Activated CD4-positive, alpha-beta T cell treated with anti-CD3 and anti-CD28 coated beads, Interleukin-2, amount 50 U/mL, for 24 hours (primary cell): ENCODE measurements at places on chromosomes 12 and 14.

GRCh38 chr14:104600141-104600643 is 4.4 kb downstream of the TMEM179 start:
- no peak for DNase-seq

DNA sequence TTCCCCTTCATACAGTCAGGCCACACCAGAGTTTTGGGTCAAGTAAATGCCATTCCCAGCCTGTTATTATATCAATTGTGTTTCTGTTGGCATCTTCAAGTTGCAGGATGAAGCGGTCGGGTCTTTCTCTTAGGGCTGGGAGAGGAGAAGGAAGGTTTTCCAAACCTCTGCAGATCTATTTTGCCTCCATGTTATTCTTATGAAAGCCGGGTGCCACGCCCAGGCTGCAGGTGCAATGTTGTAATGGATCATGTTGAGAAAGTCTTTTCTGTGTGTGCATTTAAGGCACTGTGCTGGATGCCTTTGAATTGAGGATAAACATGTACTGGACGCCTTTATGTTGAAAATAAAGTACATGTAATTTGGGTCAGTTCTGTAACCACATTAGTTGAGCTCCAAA is 164.4 kb upstream of the HIF1A start:
- no peak for DNase-seq

- DNase-seq, result no peak
These were observed 11.7 kb upstream of the KRT73 start for GRCh38 chr12:52630008-52630500.

- DNase-seq, result no peak
These were observed 24.2 kb downstream of the DPF3 start for GRCh38 chr14:72869407-72870329.

DNA sequence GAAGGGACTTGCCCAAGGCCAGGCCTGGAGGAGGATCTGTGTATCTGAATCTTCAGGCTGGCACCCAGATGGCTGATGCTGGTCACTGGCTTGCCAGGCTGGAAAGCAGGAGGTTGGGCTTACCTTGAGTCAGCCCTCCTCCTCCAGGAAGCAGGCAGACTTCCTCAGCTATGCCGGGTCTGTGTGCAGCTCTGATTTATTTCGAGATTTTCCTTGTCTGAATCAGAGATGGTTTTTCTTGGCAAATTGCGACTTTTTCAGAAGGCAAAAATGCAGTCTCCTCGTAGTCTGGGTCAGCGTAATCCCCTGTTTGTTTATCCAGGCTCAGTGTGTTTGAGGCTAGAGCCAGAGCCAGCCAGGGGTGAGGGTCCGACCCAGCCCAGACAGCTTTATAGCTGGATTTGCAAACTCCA is 48.9 kb downstream of the SMOC1 start:
- DNase-seq, result no peak

- no peak for DNase-seq
These were observed 2.5 kb downstream of the PTPN6 start for GRCh38 chr12:6953442-6954315.

GRCh38 chr12:101942250-101942605 is 64.8 kb downstream of the DRAM1 start:
- DNase-seq, result no peak

DNA sequence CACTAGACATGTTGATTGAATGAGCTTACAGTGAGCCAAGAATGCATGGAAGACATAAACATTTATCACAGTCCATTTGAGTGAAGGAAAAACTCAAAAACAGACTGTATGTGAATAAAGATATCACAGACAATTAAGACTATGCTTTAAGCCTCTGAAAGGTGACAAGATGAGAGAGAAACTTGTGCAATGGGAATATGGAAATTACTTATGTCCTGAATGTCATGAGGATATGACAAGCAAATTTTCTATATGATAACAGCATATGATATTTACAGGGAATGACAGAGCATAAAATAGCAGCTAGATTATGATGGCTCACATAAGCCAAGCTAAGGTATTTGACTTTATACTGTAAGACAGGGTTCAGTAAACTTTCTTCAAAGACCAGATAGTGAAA is 1153.1 kb upstream of the USP15 start:
- DNase-seq, result no peak

DNA sequence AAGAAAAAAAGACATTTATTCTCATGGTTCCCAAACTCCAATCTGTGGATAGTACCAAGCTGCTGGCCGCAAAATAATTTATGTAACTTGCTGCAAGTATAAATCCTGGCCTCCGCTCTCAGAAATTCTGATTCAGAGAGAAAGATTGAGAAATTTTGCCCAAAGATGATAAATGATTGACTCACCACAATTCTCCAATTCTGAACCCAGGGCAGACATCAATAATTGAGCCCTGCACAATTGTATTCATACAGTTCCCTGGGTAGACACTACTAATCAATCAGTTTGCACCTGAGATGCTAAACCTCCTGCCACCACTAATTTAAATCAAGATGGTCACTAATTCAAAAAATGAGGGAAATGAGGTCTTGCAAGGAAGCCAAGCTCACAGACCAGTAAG is 38.2 kb downstream of the TRPV4 start:
- DNase-seq, result no peak

GRCh38 chr14:80605536-80605935 is 336.0 kb downstream of the CEP128 start:
- no peak for DNase-seq

GRCh38 chr12:22982635-22983034 is 357.7 kb downstream of the ETNK1 start:
- DNase-seq, result no peak

DNA sequence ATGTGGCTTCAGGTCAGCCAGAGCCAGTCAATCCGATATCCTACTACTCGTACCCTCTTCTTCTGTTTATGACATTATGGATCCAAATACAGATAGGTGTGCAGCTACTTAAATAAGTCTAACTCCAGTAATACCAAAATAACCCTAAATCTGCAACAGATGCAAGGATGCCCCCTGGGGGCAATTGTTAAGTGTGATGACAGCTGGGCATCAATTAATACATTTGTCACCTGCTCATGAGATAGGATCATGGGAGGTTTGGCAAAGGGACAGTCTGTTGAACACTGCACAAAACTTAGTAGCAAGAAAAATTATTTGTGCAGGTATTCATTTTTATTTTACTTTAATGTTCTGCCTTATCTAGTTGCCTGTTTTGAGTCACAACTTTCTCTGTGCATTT is 83.2 kb downstream of the SLC38A6 start:
- DNase-seq, result no peak

DNA sequence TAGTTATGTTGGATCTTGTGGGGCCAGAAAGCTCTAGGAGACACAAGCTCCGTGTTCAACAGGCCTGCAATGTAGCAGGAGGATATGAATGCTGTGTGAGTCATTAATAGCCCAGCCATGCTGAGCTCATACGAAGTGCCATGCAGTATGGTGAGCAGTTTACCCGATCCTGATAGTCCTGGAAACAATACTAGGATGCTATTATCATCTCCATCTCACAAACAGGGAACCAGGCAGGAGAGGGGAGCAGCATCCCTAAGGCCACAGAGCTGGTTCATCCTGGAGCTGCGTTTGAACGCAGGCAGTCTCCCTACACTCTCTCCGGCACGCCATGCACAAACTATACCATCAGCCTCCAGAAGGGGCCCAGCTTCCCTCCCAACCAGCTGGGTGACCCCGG is 20.5 kb downstream of the TTC7B start:
- no peak for DNase-seq

DNA sequence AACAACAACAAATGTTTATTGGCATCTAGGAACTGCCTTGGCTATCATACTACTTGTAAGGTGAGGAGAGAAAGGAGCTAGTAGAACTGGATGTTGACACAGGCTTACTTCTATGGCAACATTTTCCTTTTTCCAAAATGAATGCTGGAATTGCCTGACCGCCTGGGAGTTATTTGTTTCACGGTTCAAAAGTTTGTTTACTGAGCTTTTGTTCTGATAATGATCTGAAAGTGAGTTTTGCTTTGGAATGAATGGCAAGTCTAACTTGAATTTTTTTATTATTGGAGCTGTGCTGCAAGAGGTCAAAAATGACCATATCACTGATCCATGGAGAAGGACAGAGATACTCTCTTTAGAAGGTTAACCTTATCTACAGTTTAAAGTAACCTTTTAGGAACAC is 183.5 kb upstream of the CAND1 start:
- DNase-seq, result no peak

GRCh38 chr12:131682510-131682895 is 28.4 kb upstream of the SFSWAP start:
- DNase-seq, result no peak

GRCh38 chr12:38113991-38114390 is 202.6 kb upstream of the ALG10B start:
- no peak for DNase-seq

DNA sequence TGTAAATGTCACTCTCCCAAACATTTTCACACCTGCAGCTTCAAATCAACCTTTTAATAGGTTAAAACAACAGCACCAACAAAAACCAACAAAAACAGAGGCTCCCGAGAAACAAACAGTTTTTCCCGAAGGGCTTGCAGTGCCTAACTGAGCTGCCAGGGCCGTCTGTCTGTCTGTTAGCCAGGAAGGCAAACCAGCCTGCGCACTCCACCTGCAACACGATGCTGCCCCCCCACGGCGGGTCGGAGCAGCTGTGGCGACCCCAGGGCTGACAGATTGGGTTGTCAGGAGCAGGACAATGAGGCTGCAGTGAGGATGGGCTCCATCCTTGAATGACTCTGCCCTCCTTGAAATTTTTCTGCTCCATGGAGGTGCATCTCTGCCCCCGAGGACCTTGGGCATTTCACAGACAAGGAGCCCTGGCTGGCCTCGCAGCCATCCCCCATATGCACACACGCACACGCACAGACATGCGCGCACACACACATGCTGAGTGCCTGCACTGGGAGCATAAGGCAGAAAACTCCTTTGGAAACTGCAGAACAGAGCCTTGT is 2.6 kb downstream of the RTL1 start:
- no peak for DNase-seq

DNA sequence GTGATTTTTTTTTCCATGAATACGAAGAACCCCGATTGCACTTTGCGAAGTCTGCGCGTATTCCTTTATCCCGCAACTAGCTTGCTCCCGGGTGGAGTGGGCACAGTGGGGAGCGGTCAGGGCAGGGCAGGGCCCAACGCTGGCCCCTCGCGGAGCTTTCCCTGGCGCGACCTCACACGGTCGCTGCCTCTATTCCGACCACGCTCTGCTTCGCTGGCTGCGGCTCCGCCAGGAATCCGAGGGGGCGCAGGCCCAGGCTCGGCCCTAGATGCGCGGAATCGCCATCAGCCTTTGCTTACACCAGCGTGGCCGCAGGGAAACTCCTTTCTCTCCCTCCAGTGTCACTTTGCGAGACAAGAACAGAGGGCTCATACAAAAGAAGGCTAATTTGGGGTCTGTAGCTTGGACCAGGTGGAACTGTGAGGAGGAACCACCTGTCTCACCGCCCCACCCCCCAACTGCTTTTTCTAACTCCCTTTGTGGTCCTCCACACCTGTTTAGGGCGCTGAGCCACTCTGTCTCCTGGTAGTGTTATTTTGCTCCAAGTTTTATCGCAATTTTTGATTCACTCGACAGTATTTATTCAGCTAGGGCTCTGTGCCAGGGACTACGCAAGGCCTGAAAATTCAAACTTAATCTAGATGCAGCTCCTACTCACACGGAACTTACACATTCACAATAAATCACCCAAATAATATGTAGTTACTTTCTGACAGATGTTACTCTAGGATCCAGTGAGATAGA is 3.1 kb upstream of the NKX2-1 start:
- DNase-seq, result no peak

DNA sequence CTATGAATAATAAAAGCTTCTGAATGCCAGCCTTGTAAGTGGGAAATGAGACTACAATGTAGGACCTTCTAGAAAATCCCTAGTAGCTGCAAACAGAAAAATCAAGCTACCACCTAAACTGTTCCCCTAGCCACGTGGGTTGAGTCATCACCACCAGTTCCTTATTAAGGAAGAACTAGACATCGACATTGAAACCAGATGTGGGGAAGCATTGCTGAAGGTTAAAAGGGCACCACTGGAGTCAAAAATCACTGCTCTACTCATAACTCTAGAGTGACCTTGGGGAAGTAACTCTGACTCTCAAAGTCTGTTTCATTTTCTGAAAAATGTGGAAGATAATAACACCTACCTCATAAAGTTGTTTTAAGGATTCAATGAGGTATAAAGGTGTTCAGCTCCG is 9.4 kb upstream of the CNIH1 start:
- no peak for DNase-seq
